ENCODE measurements at places on chromosomes 6 and 20.

- DNase-seq, result no peak
Measured at GRCh38 chr6:134723081-134723871, 226.6 kb downstream of the ALDH8A1 start.

- no peak for DNase-seq
Measured at GRCh38 chr20:23164176-23164601, 78.1 kb upstream of the CD93 start.

DNA sequence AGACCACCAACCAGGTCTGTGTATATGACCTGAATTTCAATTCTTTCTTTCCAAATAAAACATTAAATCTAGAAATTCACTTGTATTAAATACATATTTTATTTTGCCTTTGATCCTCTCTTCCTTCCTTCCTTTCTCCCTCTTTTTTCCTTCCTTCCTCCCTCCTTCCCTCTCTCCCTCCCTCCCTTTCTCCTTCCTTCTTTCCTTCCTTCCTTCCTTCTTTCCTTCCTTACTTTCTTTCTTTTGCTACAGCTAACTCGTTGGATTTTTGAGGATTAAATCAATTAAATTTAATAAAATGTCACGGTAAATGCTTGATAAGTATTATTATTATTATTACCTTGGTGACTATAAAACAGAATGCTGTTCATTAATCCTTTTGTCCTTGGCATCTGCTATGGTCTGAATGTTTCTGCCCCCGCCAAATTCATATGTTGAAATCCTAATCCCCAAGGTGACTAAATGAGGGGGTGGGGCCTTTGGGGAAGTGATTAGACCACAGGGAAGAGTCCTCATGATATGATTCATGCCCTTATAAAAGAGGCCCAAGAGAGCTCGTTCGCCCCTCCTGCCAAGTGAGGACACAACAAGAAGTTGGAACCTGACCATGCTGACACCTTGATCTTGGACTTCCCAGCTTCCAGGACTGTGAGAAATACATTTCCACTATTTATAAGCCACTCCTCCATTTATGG lies 67.6 kb upstream of the BTBD3 start:
- DNase-seq, result no peak

GRCh38 chr6:40845553-40845952 lies 193.5 kb downstream of the UNC5CL start:
- no peak for DNase-seq

- no peak for DNase-seq
Measured at GRCh38 chr20:17771206-17772004, 71.6 kb downstream of the BANF2 start.

DNA sequence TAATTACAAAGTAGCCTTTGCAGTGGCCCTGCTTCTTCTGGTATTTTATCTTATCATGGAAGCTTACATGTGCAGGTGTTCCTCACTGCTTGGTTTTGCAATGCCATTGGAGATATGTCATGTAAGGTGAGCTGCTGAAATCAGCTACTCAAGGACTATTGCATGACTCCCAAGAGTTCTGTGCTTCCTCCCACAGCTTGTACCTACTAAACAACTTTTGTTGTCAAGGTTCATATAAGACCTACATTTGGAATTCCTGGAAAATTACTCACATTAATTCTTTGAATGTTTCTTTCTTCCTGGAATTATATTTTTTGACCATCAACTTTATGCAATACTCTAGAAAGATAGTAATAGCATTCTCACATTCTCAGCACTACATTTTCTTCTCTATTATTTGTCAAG lies 427.5 kb upstream of the HSF2 start:
- DNase-seq, result no peak

GRCh38 chr20:56433880-56434255 lies 21.8 kb downstream of the CASS4 start:
- no peak for DNase-seq

DNA sequence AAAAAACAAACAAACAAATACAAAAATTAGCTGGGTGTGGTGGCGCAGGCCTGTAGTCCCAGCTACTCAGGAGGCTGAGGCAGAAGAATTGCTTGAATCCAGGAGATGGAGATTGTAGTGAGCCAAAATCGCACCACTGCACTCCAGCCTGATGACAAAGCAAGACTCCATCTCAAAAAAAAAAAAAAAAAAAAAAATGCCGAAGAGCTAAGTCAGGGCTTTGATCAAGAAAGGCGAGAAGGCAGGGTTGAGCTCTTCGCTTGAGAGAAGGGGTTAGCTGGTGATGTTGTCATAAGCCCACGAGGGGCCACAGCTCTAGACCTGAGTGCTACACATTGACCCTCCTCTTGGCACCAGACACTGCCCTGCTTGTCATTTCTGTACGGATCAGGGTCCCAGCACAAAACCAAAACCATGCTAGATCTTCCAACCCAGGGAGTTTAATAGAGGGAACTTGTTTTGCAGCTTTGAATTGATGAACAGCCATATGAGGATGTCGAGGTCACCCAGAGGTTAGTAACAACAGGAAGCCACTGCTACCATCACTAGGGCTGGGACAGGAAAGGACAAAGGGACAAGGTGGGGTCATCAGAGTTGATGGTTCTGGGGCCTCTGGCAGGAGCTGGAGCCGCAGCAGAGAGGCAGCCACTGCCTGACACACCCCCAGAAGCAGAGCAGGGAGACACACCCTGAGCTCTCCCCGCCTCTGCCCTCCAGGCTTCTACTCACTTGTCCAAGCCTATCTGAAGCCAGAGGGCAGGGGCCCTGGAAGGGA lies 122.7 kb downstream of the SNX5 start:
- no peak for DNase-seq

DNA sequence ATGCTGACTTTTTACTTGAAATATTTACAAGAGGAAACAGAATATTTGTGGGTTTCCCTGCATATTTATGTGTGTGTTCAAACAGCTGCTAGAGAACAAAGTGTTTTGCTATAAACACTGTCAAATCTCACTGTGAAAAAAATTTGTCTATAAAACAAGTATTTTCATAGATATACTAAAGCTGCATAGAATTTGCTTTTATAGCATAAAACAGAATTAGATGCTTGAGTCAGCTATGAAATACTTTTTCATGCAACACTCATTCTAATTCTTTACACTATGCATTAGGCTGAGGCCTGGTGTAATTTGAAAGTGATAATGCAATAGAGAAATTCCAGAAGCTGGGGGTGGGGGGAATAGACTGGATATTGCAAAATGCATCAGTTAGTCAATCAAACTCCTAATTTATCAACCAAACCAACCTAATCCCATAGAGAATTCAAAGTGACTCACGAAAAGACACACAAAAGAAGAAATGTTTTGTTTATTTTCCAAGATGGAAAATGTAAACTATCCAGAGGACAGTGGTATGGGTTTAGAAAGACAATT lies 148.2 kb downstream of the LAMA2 start:
- DNase-seq, result no peak

DNA sequence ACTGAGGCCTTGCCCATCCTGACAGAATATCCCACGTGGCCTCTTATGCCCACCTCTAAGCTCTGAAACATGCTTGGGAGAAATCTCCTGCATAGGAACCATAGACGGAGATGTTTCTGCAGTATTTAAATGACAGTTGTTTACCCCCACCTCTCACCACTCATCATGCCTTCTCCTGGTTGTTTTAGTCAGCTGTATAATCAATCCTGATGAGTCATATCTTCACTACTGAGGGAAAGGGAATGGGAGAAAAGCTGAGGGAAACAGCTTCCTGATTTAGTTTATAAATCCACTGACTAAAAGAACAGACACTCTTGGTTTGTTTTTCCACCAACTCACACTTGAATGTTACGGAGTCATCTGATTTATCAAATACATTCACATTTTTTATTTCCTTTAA lies 113.2 kb upstream of the TENT5A start:
- DNase-seq, result no peak

- DNase-seq, result no peak
Measured at GRCh38 chr20:53276143-53276542, 304.0 kb downstream of the TSHZ2 start.
